ENCODE measurements at places on chromosomes 1 and 21.

GRCh38 chr21:43207868-43208267, 39.1 kb downstream of the CRYAA start:
- H3K36me3 ChIP-seq = peaks cover 1% of the 10 kb centered on the region
- H3K4me3 ChIP-seq = no peak overlapping the region
- peaks cover 4% of the 10 kb centered on the region for H3K4me1 ChIP-seq
- H3K27me3 ChIP-seq = peaks cover 12% of the 10 kb centered on the region
- no peak overlapping the region for H3K27ac ChIP-seq

- no peak for DNase-seq
- H3K4me3 ChIP-seq = peak overlapping the region; percentile 92
- no peaks in the 10 kb centered on the region for H3K27me3 ChIP-seq
Observed at GRCh38 chr1:1397839-1398523, 1.2 kb downstream of the CCNL2 start.

DNA sequence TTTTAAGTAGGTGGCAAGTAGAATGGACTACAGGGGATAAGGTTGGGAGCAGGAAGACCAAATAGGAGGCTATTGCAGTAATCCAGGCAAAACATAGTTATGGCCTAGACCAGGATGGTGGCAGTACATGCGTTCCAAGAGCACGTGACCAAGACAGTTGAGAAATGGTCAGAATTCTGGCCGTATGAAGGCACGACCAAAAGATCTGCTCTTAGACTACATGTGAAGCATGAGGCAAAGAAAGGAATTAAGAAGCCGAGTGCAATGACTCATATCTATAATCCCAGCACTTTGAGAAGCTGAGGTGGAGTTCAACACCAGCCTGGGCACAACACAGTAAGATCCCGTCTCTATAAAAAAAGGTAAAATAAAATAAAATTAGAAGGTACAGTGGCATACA, 71.3 kb downstream of the LUZP1 start:
- no peak overlapping the region for H3K4me3 ChIP-seq
- no peak for DNase-seq
- H3K36me3 ChIP-seq = peaks cover 16% of the 10 kb centered on the region

DNA sequence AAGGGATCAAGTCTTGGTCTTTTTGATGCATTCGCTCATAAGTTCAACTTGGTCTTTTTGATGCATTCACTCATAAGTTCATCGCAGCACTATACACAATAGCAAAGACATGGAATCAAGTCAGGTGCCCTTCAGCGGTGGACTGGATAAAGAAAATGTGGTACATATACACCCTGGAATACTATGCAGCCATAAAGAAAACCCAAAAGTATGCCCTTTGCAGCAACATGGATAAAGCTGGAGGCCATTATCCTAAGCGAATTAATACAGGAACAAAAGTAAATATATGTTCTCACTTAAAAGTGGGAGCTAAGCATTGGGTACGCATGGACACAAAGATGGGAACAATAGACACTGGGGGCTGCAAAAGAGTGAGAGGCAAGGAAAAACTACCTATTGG, 29.8 kb upstream of the FOXE3 start:
- peaks cover 5% of the 10 kb centered on the region for H3K27me3 ChIP-seq
- DNase-seq = no peak
- H3K4me1 ChIP-seq = peaks cover 6% of the 10 kb centered on the region

- no peak overlapping the region for H3K4me3 ChIP-seq
- peaks cover 3% of the 10 kb centered on the region for H3K27me3 ChIP-seq
- no peak overlapping the region for H3K27ac ChIP-seq
- no peak for DNase-seq
Observed at GRCh38 chr1:179016706-179017382, 8.8 kb upstream of the FAM20B start.

GRCh38 chr1:163701783-163702374, 380.1 kb downstream of the NUF2 start:
- no peak overlapping the region for H3K4me3 ChIP-seq
- no peak overlapping the region for H3K27ac ChIP-seq
- H3K4me1 ChIP-seq = no peaks in the 10 kb centered on the region

DNA sequence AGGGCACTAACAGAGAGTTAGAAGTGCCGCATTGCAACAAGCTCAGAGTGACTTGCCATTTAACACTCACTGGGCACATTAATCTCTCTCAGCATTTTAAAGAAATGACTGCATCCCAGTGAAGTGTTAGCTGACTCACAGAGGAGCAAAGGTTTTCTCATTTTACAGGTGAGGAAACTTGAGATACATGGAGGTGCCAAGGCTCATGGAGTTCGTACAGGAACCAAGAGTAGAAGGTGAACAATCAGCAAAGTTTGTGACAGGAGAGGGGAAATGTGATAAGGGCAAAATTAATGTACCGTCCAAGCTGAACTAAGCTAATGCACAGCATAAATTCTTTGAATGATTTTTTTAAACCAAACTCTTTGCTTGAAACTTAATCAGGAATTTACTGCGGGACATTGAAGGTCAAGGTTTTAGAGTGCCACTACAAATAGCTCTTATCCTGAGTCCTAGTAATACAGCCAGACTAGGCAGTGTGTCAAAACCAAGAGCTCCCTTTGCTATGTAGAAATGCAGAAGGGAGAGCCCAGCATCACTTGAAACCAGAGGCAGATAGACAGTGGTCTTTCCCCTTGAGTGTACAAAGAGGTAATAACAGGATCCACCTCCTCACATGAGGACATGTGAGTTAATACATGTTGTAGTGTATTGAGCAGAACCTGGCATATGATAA, 22.4 kb upstream of the NTPCR start:
- peaks cover 7% of the 10 kb centered on the region for H3K27me3 ChIP-seq
- H3K4me1 ChIP-seq = no peaks in the 10 kb centered on the region
- no peaks in the 10 kb centered on the region for H3K36me3 ChIP-seq
- DNase-seq = no peak

- peak within 1 kb of the TSS; percentile 97 for H3K4me3 ChIP-seq
- H3K4me1 ChIP-seq = peaks cover 21% of the 10 kb centered on the region
- H3K36me3 ChIP-seq = no peaks in the 10 kb centered on the region
- DNase-seq = no peak
- H3K27me3 ChIP-seq = no peaks in the 10 kb centered on the region
- H3K27ac ChIP-seq = peak within 1 kb of the TSS; percentile 95
Observed at GRCh38 chr1:207051191-207051943, at the start of gene YOD1. Gene YOD1, minus strand, starts transcription at chr1:207051208. Its CDS starts 178 bp downstream, at chr1:207051030.

- no peak overlapping the region for H3K27ac ChIP-seq
- no peaks in the 10 kb centered on the region for H3K36me3 ChIP-seq
- H3K4me3 ChIP-seq = no peak overlapping the region
- H3K27me3 ChIP-seq = no peaks in the 10 kb centered on the region
- no peak for DNase-seq
Observed at GRCh38 chr1:87941337-87941946, 612.8 kb downstream of the LMO4 start.

DNA sequence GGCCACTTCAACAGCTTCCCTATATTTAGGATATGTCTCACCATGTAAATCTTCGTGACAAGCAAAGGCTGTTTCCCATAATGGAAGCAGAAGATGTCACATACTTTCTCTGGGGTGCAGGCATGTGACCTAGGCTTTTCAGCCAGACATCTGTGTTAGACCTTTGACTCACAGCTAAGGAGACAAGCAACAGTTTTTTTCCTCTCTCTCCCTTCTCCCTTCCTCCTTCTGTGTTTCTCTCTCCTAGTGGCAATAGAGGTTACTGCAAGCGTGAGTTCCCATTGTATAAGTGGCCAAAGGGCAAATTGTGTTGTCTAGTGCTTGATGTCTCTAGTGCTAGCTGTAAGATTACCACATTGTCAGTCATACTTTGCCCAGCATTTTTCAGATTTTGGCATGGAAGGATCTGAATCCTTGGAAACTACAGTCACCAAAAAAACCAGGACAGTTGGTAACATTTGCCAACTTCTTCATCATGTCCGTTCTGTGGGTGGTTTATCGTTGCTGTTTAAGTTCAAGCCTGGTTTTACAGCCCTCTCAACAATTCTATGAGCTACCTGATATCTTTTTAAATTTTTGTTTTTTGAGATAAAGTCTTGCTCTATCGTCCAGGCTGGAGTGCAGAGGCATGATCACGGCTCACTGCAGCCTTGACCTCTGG, 44.4 kb upstream of the RABGAP1L start:
- peaks cover 11% of the 10 kb centered on the region for H3K4me1 ChIP-seq
- no peak for DNase-seq
- H3K36me3 ChIP-seq = no peaks in the 10 kb centered on the region
- no peak overlapping the region for H3K27ac ChIP-seq

DNA sequence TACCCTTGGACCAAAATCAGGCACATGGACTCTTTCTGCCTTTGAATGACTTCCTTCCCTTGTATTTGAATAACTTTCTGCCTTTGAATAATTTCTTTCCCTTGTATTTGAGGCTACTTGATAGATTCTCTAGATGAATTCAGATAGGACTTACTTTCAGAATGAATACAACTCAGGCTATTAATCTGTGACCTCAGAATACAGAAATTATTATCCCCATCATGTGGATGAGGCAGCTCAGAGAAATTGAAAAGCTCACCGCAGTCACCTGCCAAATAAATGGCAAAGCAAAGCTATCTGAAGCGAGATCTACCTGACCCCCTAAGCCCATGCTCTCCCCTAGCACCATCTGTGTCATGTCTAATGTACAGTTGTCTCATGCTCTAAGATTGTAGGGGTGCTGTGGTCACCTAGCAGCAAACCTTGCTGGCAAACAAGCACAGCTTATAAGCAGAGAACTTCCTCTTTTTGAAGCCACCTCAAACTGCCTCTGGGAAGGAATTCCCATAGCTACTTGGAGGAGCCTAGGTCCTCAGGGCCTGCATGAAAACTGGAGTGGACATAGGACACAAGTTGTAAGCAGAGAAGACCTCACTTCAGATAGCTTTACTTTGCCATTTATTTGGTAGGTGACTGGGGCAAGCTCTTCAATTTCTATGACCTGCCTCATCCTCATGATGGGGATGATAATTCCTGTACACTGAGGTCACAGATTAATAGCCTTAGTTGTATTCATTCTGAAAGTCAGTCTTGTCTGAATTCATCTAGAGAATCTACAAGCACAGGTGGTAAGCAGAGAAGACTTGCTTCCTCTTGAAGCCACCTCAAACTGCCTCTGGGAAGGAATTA, 66.1 kb downstream of the FASLG start:
- peak overlapping the region; percentile 81 for H3K27ac ChIP-seq
- DNase-seq = no peak
- H3K27me3 ChIP-seq = no peaks in the 10 kb centered on the region
- H3K36me3 ChIP-seq = peaks cover 4% of the 10 kb centered on the region
- no peak overlapping the region for H3K4me3 ChIP-seq

DNA sequence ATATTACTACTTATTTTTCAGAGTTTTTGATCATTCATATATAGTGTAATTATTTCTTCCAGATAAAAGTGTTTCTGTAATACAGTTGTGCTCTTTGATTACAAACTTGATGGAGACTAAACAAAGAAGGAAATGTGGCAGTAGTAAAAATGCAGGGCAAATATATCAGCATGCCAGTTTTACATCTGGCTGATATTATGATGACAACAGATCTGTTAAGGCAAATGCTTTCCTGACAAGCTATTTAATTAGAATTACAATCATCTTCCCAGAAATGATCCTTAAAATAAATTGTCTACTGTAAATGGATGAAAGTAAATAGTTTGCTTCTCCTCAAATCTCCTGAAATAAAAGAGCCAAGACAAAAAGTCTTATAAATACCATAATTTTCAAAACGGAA, 1659.8 kb downstream of the BRINP3 start:
- no peaks in the 10 kb centered on the region for H3K4me1 ChIP-seq
- no peak overlapping the region for H3K4me3 ChIP-seq
- no peak overlapping the region for H3K27ac ChIP-seq
- DNase-seq = no peak

GRCh38 chr1:8866792-8867415, 11.6 kb downstream of the ENO1 start:
- peaks cover 37% of the 10 kb centered on the region for H3K36me3 ChIP-seq
- H3K4me3 ChIP-seq = no peak overlapping the region
- no peak for DNase-seq
- H3K27ac ChIP-seq = no peak overlapping the region

- H3K27me3 ChIP-seq = no peaks in the 10 kb centered on the region
- H3K27ac ChIP-seq = peak overlapping the region; percentile 95
- peak overlapping the region; percentile 6 for H3K4me3 ChIP-seq
- DNase-seq = no peak
Observed at GRCh38 chr21:29078869-29079767, 5.7 kb upstream of the CCT8 start.

GRCh38 chr1:167221738-167222610, 1.3 kb downstream of the POU2F1 start:
- H3K4me1 ChIP-seq = peaks cover 24% of the 10 kb centered on the region
- H3K36me3 ChIP-seq = peaks cover under 1% of the 10 kb centered on the region
- no peaks in the 10 kb centered on the region for H3K27me3 ChIP-seq
- peak; percentile 69 for DNase-seq

DNA sequence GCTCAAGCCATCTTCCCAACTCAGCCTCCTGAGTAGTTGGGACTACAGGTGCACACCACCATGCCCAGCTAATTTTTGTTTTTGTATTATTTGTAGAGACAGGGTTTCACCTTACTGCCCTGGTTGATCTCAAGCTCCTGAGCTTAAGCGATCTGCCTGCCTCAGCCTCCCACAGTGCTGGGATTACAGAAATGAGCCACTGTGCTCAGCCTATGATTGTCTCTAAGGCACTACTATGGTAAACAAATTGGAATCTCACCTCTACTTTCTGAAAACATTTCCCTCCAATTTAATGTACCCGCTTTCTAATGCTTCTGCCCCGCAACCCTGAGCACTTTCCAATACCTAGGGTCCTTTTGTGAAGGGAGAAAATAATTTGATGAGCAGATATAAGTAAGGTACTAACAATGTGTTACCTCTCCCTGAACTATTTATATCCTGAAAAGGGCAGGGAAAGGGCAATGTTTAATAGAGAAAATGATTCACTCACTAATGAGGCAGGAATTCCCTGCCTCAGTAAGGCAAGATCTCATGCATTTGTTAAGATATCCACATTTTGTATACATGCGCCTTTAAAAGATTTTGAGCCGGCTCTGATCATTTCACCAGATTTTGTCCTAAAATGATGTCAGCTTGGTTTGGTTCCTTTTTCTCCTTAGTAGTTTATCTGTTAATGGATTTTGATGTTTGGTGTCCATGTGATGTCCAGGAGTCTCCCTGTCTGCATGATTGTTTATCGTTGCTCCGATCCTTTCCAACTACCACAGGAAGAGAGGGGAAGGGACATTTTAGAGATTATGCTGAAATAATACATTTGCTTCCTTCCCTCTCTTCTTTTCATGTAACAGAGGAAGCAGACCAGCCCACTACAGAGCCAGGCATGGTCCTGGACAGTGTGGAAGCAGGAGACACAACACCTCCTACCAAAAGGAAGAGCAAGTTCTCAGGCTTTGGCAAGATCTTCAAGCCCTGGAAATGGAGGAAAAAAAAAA, 47.3 kb upstream of the RCC1 start:
- DNase-seq = no peak
- peaks cover 7% of the 10 kb centered on the region for H3K36me3 ChIP-seq
- no peak overlapping the region for H3K27ac ChIP-seq
- no peaks in the 10 kb centered on the region for H3K27me3 ChIP-seq

All from memory B cell (primary cell).